Stimulated activated naive B cell treated with anti-CD40 and anti-IgM and Interleukin-4, amounts not matched to agents 10 μg/mL and 1 μg/mL and 100 μg/mL, for 72 hours (primary cell): ENCODE measurements at places on chromosomes 4 and X.
A peak's percentile ranks its signal among the peaks of the same experiment; 100 is the strongest.

- DNase-seq = no peak
Observed at GRCh38 chr4:93199492-93199891, 629.1 kb upstream of the ATOH1 start.

GRCh38 chrX:11792461-11793421, 34.7 kb downstream of the MSL3 start:
- DNase-seq = peak; percentile 80

DNA sequence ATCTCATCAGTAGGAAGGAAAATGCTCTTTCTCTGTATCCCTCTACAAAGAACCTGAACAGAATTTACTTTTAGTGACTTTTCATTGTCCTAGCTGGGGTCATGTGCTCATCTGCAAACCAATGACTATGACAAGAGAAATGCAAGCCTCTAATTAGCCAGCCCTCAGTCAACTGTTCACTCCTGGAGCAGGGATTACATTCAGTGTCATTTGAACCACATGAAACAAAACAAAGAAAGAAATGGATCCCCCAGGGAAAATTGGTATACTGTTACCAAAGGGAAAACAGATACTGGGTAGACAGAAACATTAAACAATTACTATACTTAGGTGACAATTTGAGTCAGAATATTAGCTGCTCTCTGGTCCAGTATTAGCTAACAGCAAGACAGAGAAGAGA, 173.6 kb downstream of the RCHY1 start:
- no peak for DNase-seq

DNA sequence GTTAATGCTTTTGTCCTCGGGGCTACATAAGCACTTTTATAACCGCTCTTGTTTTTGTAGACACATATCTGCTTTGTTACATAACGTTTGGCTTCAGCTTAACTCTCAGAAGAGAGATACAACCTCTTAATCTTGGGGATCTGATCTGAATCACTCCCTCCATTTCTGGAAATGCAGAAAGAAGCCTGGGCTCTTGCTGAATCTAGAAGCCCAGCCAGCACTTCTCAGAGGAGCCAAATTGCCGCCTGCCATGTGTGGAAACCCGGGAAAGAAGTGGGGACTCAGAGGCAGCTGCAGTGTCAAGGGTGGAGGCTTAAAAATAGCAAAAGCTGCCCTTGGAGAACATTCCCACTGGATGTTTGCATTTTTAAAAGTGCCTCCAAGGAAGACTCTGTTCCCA, 69.3 kb upstream of the LDB2 start:
- no peak for DNase-seq

GRCh38 chrX:34546366-34546765, 110.7 kb downstream of the TMEM47 start:
- DNase-seq = no peak

DNA sequence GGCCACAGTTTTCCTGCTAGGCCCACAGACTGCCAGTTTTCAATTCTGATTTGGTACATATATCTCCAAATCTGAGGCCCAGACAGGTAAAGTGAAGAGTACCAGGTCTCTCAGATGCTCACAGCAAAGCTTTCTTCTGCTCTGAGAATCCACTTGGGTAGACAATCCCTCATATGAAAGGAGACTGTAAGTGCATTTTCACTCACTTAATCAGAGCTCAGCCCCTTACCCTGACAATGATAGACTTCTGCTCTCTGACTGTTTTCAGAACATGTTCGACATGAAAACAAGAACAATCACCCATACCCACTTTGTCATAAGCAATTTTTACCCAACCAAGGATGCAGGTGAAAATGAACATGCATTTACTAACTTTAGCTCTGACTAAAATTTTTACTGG, 7.1 kb downstream of the GPRIN3 start:
- no peak for DNase-seq

GRCh38 chrX:24428516-24428915, 36.6 kb upstream of the PDK3 start:
- no peak for DNase-seq

DNA sequence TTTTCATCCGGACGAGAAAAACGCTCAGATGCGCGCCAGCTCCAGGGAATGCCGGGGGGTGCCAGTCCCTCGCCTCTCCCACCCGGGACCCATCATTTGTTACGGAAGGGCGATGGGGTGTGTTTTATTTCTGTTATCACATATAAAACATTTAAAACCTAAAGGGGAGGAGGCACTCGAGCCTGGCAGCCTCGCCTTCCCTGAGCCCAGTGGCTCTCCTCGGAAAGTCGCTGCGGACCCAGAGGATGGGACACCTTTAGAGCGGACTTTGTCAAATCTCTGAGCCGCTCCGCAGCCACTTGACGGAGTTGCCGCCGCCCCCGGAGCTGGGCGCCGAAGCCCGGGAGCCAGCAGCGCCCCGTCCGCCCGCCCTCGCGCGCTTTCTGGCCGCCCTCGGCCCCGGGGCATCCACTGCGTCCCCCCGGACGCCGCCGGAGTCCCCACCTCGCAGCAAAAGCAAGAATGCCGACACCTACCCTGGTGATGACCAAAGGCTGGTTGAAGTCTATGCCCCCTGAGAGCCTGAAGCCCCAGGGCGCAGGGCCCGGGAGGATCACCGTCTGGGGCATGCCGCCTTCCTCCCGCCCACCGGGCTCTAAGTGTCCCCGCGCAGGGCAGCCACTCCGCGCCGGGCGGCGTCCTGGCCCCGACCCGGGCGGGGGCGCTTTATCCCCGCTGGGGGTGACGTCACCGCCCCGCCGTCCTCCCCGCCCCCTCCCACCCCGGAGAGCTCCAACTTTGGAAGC, at the start of gene PDLIM3:
PDLIM3 (minus strand) TSS at position 642 of the 746 bp plus-strand sequence; CDS start at position 569, 73 bp downstream.
- DNase-seq = no peak

- no peak for DNase-seq
Observed at GRCh38 chr4:80475798-80476197, 140.3 kb downstream of the CFAP299 start.

DNA sequence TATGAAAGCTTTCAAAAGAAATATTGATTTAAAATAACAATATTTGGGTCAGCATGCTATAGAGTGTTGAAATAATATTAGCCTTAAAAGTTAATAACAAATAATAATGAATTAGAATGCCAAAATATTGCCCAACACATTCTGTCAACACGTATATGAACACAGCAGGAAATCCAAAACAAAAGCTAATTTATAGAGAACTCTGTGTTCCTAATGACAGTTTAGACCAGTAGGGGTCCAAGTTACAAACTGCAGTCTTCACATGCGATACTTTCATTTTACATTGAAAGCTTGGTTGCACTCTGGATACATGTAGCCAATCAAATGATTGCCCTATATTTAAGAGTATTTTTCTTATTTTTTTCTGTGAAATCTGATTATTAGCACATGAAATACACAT, 274.4 kb downstream of the DCTD start:
- DNase-seq = no peak

DNA sequence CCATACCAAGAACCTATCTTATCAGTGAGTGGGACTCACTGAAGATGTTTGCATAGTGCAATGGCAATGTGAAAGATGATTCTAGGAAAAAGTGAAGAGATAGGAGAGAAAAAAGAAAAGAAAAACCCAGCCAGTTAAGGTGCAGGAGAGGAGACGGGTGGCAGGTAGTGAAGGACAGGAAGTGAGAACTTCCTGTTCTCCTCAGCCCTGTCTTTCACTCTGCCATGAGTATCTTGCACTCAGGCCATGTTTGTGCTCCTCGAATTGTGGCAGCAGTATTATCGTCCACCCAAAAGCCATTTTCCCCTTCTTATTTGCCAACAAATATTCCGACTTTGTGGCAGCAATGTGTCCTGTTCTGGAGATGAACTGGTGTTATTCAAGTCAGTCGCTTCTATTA, 8.6 kb upstream of the ENPEP start:
- DNase-seq = no peak

GRCh38 chr4:183618681-183619080, 40.3 kb downstream of the RWDD4 start:
- no peak for DNase-seq

DNA sequence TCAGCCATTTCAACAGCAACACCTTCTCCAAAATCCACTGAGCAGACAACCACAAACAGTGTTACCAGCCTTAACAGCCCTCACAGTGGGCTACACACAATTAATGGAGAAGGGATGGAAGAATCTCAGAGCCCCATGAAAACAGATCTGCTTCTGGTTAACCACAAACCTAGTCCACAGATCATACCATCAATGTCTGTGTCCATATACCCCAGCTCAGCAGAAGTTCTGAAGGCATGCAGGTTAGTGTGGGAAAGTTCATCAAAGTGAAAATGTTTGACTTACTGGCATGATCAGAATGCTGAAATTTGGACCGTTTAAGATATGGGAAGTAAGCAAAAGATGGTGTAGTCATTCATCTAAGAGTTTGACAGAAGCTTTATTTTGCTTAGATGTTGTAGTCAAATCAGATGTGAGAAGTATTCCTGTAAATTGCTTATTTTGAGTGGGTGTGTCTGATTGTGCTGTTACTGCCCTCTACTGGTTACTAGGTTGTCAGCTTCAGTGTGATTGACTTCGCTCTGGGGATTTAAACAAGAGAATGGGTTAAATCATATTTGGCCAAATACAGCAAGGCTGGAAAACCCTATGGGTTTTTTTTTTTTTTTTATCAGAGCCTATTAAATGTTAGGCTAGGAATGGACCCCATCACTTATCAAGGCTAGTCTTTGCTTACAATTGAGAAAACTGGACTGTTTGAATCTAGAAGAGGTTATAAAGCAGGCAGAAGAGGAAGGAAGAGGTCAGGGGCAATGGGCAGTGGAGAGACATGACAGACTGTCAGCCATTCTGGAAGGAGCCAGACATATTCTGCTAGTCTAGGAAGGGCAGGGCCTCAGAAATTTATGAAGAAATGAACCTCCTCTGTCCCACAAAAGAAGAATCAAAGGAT, 130.3 kb downstream of the DIPK2B start:
- no peak for DNase-seq

GRCh38 chr4:5870701-5871100, 22.2 kb downstream of the CRMP1 start:
- no peak for DNase-seq
